ENCODE measurements at places on chromosomes 6 and 20.

GRCh38 chr6:161261816-161262215 lies 12.0 kb downstream of the AGPAT4 start:
- no peak for DNase-seq

DNA sequence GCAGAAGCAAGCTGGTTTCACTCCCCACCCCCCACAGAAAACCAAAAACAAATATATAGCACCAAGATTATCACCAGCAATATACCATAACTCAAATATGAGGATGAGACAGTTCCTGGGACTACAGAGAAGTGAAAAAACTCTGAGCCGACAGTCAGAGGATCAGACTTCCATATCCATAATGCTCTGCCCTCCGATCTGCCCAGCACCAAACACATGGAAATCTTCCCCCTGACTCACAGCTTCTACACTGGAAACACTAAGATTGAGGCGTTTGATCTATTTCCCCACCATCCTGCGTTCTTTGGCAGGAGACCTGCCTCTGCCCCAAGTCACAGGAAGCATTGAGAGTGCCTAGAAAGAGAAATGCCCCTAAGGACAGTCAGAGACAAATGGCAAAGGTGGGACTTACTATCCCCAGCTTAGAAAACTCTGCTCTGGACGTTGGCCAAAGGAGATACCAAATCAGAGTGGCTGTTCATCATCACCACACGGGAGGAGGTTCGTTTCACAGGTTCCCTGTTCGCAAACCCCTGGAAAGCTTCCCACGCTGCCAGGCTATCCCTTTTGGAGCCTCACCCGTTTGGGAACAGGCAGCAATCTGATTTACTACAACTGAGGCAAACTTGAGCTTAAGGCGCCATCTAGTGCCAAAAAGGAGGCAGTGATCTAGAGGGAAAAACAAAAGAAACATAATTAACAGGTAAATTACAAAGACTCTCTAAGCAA lies 48.7 kb upstream of the SRSF6 start:
- no peak for DNase-seq

DNA sequence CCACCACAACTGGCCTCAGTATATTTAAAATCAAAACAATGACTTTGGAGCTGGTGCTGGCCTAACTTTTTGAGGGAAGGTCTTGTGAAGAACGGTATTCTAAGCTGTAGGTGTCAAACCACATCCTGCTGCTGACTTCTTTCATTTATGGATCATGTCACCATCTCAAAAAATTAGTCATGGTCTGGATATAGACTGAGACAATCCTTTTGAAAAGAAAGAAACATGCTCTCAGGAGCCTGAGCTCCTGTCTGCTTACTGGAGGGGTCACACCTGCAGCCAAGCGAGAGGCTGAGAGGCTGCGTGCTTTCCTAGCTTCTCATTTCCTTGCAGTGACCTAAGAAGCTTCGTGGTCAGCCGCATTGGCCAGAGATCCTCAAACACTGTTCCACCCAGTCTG lies 55.2 kb downstream of the TIAM2 start:
- no peak for DNase-seq

GRCh38 chr20:22556565-22557056 lies 27.8 kb downstream of the FOXA2 start:
- DNase-seq, result no peak

GRCh38 chr6:38678178-38678760 lies 24.7 kb downstream of the GLO1 start:
- no peak for DNase-seq

GRCh38 chr6:19849755-19850154 lies 12.6 kb downstream of the ID4 start:
- no peak for DNase-seq

GRCh38 chr6:166572370-166573261 lies 13.9 kb downstream of the RAMACL start:
- DNase-seq, result no peak

- DNase-seq, result no peak
Observed at GRCh38 chr6:28600245-28600644, 74.6 kb downstream of the GPX5 start.

DNA sequence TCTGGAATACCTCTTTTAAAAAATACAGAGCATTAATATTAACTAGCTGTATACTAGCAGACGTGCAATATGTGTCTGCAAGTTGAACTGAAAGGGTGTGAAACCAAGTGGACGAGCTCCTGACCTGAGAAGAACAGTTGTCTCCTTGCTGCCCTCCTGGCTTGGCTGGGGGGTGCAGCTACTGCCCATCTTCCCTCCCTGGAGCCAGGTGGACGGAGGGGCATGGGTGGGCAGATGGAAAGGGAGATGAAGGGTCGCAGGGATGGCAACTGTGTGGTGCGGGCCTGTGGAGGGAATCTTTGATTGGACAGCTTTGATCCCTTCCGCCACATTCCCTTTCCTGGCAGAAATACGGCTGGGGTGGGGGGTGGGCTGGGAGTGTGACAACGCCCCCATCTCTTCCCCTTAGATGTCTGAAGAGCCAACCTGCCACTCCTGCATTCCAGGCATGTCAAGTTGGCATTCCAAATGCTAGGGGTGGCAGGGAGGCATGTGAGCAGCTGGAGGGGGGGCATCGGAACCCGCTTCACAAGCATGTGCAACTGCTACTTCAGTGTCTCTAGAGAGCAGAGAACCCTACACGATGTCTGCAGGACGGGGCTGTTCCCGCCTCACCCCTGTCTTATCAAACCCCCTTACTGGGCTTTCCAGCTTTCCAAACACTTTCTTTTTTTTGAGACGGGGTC lies 37.3 kb downstream of the SRSF3 start:
- no peak for DNase-seq

DNA sequence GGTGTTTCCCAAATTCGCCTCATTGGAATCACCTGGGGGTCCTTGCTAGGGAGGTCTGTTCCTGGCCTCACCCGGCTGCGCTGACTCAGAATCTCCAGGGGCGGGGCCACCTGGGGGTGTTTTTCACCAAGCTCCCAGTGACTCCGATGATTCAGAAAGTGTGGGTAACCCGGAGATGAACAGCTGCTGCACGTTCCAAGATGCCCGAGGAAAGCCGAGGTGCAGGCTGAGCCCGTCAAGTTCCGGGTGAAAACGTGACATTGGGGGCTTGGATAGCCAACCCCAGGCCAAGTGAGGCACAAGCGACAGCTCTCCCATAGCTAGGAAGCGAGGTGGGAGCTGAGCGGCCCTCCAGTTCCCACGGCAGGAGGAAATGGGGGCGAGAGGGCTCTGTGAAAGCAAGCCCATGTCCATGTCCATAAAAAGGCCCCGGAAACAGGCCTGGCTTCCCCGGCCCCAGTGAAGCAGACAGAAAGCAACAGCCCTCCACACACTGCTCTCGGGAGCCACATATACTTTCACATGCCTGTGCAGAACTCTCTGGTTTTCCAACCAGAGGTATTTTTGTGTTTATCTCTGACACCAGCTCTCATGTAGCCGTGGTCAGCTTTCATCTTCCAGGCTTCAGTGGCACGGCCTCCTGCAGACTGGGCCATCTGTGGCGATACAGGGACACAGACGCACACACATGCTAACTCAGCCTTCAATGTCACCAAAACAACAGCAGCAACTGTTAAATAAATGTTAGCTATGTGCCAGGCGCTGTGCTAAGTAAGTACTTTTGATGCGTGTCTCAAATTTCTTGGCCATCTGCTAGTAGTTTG lies 90.7 kb upstream of the CCDC28A start:
- DNase-seq, result no peak

GRCh38 chr20:327186-328026 lies 2.1 kb downstream of the SOX12 start:
- peak; percentile 92 for DNase-seq

- no peak for DNase-seq
Observed at GRCh38 chr6:105072798-105073199, 107.0 kb downstream of the POPDC3 start.

DNA sequence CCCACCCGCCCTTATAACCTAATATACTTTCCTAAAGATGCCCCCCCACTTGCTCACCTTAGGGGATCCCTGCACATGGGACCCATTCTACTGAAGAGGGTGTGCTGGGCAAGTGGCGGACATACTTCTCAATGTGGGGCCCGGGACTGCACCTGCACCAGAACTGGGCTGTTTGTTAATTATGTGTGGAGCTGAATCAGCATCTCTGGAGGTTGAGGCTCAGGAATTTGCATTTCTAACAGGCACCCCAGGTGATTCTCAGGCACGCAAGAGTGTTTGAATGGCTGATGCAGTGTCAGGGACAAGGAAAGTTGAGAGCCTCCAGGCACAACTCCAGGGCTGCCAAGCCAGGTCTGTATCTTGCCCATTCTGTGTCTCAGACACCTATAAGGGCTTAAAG lies 8.9 kb upstream of the PTPRT start:
- DNase-seq, result no peak

- no peak for DNase-seq
Observed at GRCh38 chr20:12207875-12208274, 290.2 kb downstream of the BTBD3 start.

DNA sequence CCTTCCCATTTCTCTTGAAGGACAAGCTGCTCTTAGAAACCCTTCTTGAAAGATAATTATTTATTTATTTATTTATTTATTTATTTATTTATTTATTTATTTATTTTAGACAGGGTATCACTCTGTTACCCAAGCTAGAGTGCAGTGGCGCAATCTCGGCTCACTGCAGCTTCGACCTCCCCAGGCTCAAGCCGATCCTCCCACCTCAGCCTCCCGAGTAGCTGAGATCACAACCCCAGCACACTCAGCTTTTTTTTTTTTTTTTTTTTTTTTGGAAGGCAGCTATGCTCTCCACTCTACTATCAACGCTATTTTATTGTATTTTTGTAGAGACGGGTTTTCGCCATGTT lies 1.2 kb upstream of the HEBP2 start:
- no peak for DNase-seq

GRCh38 chr6:47440719-47441118 lies 36.9 kb upstream of the CD2AP start:
- no peak for DNase-seq

DNA sequence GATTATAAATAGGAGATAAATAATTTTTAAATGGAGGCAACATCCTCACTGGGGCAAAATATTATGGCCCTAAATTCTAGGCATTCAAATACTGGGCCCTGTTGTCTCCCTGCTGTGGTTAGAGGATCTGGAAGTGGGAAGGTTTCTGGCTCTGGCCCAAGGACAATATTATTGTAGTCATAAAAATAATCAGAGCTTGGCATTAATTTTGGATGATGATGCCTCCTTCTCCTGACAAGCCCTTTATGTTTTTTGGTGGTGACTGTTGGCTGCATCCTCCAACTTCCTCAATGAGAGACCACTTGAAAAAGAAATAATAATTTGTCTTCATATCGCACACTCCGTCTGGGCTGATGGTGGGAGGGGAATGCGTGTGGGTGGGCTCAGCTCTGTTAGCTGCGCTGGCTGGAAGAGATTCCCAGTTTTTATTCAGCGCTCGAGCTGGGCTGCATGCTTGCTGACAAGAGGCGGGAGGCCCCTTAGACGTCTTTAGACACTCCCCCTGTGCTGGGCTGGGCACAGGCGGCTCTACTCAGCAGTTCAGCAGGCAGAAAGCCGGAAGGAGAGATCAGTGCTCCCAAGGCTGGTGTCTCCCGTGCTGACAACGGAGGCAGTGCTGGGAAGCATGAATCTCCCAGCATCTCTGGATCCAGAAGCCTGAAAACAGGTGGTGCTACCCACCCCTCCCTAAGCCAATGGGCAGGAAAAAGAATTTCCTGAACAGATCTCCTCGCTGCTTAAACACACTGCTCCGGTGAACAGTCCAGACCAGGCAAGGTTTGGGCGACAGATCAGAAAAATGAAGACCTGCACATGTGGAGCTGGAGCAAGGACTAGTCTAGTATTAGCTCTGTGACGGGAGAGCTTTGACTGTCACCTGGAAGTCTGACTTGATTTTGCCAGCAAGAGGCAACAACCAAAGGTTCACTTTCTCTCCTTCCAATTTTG lies 97.7 kb downstream of the SYCP2 start:
- DNase-seq, result peak; percentile 47

DNA sequence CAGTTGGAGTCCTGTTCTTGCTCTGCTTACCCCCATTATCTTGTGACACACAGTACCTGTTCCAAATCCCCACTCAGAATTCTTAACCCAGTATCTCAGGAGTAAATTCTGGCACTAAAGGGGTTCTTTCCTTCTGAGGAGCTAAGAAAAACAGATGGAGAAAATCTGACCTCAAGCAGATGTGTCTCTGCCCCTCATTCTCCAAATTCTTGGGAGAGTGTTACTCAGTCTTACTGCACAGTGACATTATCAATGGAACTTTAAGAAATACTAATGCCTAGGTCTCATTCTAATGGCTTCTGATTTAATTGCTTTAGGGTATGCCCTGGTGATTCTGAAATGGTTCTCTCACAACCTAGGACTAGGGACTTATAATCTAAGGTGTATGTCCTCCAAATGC lies 40.6 kb upstream of the PTPRK start:
- DNase-seq, result no peak

- no peak for DNase-seq
Observed at GRCh38 chr6:54463354-54464024, 155.2 kb downstream of the TINAG start.

DNA sequence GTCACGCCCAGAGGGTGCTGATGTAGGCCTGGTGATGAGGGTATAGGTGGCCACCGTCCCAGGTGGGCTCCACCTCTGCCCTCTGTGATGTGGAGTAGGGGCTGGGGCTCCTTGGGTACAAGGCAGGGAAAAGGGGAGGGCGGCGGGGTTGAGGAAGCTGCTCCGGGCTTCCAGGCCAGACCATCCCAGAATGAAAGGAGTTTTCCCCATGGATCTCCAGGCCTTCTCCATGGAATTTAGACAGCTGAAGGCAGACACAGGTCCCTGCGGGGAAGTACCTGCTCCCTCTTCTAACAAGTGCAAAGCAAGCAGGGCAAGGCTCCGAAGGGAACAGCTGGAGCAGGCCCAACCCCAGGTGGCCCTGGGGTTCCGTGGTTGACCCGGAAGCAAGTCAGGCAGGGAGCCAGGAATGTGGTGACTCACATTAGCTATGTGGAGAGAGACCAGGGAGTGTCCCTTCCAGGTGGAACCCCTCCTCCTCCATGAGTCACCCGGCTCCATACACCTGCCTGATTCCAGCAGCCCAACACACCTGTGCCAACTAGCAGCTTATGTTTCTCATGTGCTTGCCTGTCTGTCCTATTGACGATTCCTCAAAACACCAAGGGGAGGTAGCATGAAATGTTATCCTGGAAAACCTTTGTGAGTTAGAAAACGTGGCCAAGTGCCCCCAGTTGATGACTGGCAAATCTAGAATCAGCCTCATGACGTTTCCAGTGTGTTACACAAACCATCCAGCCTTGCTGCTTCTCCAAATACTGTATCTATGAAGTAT lies 59.7 kb upstream of the SNX9 start:
- peak; percentile 65 for DNase-seq

- DNase-seq, result no peak
Observed at GRCh38 chr6:166449036-166449435, 66.3 kb upstream of the MPC1 start.

GRCh38 chr6:166683477-166683876 lies 56.4 kb upstream of the RPS6KA2 start:
- DNase-seq, result no peak

All from uterus (tissue), 4 donors.